Right cardiac atrium (tissue), 5 donors: ENCODE measurements at places on chromosomes 3 and 15. TPM values are rescaled to one million over a fixed set of nuclear protein-coding genes. Genes with fewer than 3 reads are reported as not detected.

The DNAH1 gene
- 4.0 TPM for total RNA-seq

DNA sequence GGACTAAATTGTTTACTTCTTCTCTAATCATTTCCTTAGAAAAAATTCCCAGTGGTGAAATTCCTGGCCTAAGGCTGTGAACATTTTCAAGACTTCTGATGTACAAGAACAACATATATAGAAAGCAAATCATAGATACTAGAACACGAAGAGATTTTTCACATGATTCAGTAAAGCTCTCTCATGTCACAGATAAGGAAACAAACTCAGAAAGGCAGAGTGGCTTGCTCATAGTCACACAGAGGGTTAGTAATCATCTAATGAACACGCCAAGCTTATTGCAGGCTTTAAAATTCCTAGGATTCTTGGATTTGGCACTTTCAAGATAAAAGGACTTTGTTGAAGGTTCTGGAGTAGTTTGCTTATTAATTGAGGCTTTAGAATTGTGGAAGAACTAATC lies 26.2 kb downstream of the CRTAP start:
- DNase-seq = no peak

The EOMES gene
- total RNA-seq = not detected

The CRYBG3 gene
- 22.7 TPM for total RNA-seq

- peak; percentile 83 for DNase-seq
These were observed 1.1 kb downstream of the TM6SF1 start for GRCh38 chr15:83108266-83109219.

DNA sequence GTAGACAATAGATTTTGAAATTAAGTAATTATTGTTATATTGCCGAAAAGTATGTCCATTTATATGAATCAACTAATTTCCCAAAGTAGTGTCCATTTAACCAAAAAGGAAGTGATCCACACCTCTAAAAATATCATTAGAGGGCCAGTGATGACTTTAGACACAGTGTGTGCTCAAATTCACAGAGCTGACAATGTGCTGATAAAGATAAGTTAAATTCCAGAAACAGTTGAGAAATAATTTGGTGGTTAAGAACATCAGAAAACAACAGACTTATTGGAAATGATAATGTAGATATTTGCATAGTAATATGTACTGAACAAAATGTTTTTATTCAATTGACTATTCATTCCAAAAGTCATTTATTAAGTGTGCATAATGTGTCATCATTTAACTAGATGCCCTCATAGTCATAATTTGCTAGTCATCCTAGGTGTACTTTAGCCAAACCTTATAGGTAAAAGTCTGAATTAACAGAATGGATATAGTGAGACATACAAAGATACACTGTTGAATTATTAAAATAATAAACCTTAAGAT lies 230.2 kb upstream of the ADAMTS9 start:
- no peak for DNase-seq

- no peak for DNase-seq
These were observed 172.6 kb downstream of the FMN1 start for GRCh38 chr15:33021806-33022389.

- DNase-seq = no peak
These were observed 243.2 kb upstream of the VEPH1 start for GRCh38 chr3:157746391-157746790.

GRCh38 chr3:145971186-145971585 lies 189.8 kb downstream of the PLOD2 start:
- no peak for DNase-seq

DNA sequence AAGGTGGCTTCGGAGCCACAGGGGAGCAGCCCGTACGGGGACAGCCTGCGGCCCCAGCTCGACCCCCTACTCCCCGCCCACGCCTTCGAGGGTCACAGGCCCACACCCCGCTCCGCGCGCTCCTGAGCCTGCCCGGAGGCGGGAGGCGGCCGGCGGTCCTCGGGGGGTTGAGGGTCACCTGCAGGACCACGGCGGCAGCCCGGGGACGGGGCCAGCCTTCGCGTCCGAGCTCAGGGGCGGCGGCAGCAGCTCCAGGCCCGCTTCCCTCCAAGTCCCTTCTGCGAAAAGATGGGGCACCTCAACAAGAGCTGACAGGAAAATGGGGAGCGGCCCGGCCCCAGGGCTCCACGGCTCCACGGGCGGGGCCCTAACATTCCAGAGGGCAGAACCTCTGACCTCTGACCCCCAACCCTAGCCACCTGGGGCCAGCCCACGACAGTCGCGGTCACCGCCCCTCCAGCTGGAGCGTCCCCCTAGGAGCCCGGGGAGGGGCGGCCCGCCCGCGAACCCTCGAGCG lies 428 bp downstream of the LYSMD4 start:
- DNase-seq = peak; percentile 81

GRCh38 chr15:27486683-27487647 lies 516.0 kb downstream of the GABRG3 start:
- no peak for DNase-seq

DNA sequence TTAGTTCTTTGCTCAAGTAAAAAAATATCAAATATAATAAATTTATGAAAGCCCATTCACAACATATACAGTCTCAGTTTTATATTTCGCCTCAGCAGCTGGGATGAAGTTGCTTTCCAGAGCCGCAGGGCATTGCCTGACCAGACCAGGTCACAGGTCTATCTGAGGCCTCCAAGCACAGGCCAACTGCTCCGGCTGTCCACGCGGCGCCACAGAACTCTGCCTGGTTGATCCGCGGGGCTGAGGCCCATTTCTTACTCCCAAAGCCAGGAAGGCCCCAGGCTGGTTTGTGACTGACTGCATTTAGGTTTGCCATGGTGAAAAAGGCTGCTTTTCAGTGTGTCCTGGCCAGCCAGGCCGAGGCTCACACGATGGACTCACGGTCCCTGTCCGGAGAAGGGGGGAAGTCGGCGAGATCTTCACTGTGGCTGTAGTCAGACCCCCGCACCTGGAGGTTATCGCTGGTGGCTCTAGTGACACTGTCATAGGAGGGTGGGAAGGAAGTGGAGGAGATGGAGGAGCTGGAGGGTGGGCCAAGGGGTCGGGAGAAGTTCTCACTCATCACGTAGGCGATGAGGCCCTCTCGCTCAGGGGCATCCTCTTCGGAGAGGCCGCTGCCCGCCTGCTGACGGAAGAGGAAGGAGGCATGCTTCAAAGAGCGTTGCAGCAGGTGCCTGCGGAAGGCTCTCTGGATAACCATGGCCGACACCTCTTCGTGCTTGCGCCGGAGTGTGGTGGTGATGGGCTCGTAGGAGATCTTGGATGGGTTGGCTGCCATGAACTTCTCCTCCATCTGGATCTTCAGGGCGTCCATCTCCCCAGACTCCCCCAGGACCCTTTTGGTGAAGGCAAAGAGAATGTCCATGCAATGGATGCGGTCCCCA lies 54.1 kb downstream of the EXOG start:
- DNase-seq = no peak

DNA sequence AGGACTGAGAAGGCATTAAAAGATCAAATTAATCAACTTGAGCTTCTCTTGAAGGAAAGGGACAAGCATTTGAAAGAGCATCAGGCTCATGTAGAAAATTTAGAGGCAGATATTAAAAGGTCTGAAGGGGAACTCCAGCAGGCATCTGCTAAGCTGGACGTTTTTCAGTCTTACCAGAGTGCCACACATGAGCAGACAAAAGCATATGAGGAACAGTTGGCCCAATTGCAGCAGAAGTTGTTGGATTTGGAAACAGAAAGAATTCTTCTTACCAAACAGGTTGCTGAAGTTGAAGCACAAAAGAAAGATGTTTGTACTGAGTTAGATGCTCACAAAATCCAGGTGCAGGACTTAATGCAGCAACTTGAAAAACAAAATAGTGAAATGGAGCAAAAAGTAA lies 149.7 kb upstream of the LRRFIP2 start:
- DNase-seq = no peak

GRCh38 chr15:90083954-90084607 lies 18.2 kb downstream of the IDH2 start:
- DNase-seq = no peak

DNA sequence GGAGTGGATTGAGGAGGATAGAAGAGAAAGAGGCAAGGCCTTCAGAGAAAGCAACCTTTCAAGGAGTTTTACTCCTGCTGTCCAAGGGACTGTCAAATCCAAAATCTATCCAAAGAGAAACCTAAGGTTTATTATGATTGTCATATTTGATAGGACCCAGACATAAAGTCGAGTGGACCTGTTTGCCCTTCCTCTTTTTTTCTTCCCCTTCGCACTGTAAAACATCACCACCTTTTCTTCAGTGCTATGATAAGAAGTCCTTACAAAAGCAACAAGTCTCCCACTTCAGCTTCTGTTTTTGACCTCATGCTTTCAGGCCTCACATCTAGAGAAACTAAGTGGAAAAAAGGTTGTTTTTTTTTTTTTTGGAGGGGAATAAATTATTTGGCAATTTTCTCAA lies 73.0 kb downstream of the TRPC1 start:
- no peak for DNase-seq
